ENCODE measurements at places on chromosomes 5 and 9. TPM values are rescaled to one million over a fixed set of nuclear protein-coding genes. Genes with fewer than 3 reads are reported as not detected.

GRCh38 chr5:43773478-43773844, 170.5 kb downstream of the NNT start:
- no peaks in the 10 kb centered on the region for H3K36me3 ChIP-seq
- DNase-seq: no peak
- H3K27me3 ChIP-seq: no peaks in the 10 kb centered on the region

DNA sequence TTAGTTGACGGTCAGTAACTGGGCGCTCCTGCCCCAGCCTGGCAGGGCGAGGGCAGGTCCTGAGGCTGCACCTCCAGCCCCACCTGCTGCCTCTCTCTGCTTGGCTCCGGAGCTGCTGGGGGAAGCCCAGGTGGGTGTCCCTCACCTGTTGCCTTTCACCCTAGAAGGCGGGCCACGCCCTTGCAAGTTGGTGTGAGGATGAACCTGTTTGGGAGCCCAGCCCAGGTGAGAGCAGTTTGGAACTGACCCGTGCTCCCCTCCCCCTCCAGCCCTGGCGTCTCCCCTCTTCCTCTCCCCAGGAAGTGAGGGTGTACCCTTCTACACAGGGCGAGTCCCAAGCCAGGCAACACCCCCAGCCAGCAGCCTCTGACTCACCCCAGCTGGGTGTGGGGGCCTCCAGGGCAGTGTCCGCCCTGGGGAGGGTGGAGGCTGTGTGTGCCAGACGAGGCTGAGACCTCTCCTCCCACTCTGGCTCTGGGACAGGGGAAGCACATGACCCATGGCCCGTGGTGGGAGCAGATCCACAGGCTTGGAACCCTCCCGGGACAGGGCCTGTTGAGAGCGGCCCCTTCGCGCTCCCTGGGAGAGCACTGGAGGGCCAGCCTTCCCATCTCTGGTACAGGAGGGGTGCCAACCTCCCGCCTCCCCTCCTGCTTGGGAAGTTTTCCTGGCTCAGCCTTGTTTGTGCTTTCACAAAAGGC, 10.4 kb downstream of the LRRC8A start:
- no peak overlapping the region for H3K4me3 ChIP-seq
- DNase-seq: no peak
- no peak overlapping the region for H3K27ac ChIP-seq
- peaks cover 11% of the 10 kb centered on the region for H3K4me1 ChIP-seq
- H3K27me3 ChIP-seq: no peaks in the 10 kb centered on the region

GRCh38 chr9:112311497-112311896, 21.9 kb downstream of the PTBP3 start:
- DNase-seq: no peak
- H3K27me3 ChIP-seq: no peaks in the 10 kb centered on the region

The CRHBP gene
- 0.20 TPM for total RNA-seq

The PCDHGC5 gene
- total RNA-seq: 3.0 TPM

The KIAA0825 gene
- 3.5 TPM for total RNA-seq

The TNC gene
- 0.30 TPM for total RNA-seq

The PARP8 gene
- 39.7 TPM for total RNA-seq
